ENCODE measurements at places on chromosomes 16 and 17.

DNA sequence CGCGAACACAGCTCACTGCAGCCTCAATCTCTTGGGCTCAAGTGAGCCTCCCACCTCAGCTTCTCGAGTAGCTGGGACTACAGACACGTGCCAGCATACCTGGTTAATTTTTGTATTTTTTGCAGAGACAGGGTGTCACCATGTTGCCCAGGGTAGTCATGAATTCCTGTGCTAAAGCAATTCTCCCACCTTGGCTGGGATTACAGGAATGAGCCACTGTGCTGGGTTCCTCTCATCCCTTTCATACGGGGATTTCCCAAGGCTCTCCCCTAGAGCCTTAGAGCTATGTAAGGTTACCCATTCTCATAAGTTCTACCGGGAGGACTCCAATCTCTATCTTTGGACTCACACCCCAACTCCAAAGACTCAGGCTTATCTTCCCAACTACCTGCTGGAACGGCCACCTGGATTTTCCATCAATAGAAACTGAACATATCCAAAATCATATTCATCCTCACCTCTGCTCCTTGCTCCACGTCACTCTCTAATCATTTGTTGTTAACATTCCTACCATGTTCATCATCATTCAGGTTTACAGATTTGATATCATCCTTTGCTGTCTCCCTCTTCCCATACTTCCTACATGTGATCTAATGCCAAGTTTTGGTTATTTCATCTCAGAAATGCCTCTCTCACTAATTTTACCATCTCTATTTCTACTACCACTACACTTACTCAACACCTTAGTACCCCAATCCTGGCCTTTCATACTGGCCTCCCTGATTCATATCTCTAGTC, 92.5 kb downstream of the NCOR1 start:
- DNase-seq: no peak

DNA sequence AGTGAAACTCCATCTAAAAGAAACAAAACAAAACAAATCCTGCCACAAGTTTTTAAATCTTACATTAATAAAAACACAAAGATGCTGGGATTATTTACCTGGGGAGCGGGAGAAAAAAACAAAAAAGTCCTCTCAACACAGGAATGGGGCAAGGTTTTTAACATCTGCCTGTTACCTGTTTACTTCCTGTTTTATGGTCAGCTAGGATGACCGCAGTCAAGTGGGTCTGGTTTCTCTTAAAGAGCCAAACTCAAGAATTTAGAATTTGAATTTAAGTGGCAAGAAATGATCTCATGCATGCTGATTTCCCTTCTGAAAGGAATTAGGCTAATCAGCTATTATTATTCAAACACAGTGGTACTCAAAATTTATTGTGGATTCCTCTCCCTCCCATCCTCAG, 39.7 kb upstream of the TBC1D3K start:
- DNase-seq: no peak

DNA sequence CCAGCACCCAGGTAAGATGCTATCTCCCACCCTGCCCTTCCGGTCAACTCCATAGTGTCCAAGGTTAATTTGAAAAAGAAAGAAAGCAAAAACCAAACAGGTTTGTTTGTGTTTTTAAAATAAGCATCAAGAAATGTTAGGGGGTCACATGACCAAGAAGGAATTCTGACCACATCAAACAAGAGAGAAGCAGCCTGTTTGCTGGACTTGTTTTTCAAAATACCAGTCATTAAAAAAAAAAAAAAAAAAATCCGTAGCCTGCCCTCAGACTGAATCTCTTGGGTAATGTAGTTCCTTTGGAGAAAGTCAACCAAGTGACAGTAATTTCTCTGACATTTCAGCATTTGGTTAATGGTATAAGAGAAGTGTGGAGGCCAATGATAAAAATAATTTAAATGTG, 38.4 kb downstream of the HNF1B start:
- DNase-seq: no peak

GRCh38 chr16:49434733-49435132, 61.1 kb downstream of the C16orf78 start:
- no peak for DNase-seq

All from stimulated activated CD4-positive, alpha-beta T cell treated with anti-CD3 and anti-CD28 coated beads, Interleukin-15, amount 100 ng/mL, for 48 hours (primary cell).